Inflammatory macrophage (primary cell): ENCODE measurements at places on chromosomes 2 and 18.

DNA sequence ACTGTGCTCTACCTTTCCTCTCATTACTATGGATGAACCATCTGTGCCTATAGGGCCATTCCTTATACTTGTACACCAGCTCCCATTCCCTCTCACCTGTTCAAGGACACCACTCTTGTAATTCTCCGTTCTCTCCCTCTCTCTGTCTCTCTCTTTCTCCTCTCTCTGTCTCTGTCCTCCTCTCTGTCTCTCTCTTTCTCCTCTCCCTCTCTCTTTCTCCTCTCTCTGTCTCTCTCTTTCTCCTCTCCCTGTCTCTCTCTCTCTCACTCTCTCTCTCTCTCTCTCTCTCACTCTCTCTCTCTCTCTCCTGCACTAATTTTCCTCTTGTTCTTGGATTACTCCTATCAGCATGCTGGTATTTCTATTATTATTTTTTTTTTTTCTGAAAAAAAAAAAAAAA lies 78.9 kb upstream of the RMDN2 start:
- no peak for DNase-seq

DNA sequence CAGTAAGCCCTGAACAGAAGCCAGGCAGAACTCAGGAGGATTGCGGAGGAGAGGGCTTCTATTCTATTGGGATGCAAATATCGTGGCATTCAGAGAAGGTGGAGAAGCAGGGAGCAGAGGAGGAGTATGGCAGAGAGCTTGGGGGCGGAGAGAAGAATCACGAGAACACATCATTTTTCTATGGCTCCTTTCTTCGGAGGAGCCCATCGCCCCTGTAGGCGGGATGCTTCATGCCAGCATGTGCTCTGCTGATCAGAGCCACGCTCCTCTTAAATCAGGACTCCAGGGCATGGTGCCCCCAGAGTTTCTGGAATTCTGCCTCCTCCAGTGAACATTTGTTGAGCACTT lies 71.1 kb downstream of the CIB4 start:
- DNase-seq, result no peak

- peak; percentile 50 for DNase-seq
Observed at GRCh38 chr2:230798769-230799399, 65.9 kb upstream of the ITM2C start.

- peak; percentile 68 for DNase-seq
Observed at GRCh38 chr2:126975671-126976655, 77.3 kb downstream of the TEX51 start.

DNA sequence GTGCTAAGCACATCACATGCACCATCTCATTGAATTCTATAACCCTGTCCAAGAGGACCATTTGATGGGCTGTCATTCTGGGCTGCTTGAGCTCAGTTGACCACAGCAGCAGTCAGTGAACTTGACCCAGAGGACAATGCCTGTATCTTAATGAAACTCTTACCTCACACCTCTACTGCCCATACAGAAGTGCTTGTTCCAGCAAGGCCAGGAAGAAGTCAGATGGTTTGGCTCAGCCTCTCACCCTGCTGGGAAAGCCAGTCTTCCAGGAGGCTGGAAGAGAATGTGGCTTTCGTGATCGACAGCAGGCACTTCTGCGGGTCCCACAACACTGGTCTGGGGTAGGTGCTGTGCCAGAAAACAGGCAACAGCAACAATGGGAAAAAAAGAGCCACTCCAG lies 47.3 kb downstream of the CFAP221 start:
- DNase-seq, result no peak

DNA sequence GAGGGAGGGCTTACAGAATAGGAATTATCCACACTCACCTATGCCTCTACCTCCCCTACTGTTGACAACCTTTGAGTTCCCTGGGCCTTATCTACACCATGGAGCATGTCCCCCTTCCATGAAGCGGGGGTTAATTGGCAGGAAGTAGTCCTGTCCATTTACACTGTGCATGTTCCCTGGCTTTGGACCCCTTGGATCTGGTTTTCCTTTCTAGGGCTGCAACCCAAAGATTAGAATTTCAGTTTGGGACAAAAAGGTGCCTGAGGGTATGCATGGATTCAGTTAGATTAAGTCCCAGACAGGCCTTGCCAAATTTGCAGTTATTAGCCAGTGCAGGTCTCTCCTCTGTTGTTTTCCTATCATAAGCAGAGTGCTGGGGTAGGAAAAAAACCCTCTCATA lies 180.3 kb downstream of the CMPK2 start:
- no peak for DNase-seq

DNA sequence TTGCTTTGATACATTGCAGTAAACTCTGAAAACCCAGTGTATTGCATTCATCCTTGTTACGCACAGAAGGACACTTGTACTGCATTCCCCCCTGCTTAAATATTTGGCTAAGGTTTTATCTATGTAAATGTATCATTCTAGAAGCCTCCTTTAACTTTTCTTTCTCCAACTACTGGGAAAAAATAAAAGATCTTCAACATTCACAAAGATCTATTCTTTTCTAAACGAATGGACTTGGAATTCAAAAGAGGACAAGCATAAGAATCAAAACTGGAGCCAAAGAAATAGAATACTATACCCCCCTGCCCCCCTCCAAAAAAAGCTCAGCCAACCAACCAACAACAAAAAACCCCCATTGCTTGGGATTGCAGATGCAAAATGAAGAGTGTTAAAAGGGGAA lies 136.9 kb downstream of the EPHA4 start:
- DNase-seq, result no peak

- no peak for DNase-seq
Observed at GRCh38 chr2:119694845-119695521, 16.0 kb downstream of the TMEM177 start.
